ENCODE measurements at places on chromosomes 1 and 21. TPM values are rescaled to one million over a fixed set of nuclear protein-coding genes. Genes with fewer than 3 reads are reported as not detected.
A peak's percentile ranks its signal among the peaks of the same experiment; 100 is the strongest.

DNA sequence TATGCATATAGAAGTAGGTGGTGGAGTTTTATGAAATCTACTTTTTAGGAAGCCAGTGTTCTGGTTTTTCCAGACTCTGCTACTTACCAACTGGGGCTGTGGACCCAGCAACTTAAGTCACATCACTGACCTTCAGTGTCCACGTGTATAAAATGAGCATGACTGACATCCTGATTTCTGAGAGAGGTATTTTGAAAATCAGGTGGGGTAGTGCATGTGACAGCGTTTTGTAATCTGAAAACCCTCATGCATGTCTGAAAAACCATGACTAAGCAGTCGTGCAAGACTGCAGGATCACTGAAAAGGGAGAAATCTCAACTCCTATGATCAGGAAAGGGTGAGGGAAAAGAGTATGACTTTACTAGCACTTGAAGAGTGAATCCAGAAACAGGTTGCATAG is 26.1 kb downstream of the CR1L start:
- DNase-seq = no peak
- H3K4me3 ChIP-seq = no peak overlapping the region
- H3K27me3 ChIP-seq = no peaks in the 10 kb centered on the region
- no peak overlapping the region for H3K27ac ChIP-seq
- no peaks in the 10 kb centered on the region for H3K36me3 ChIP-seq
- H3K4me1 ChIP-seq = no peaks in the 10 kb centered on the region

DNA sequence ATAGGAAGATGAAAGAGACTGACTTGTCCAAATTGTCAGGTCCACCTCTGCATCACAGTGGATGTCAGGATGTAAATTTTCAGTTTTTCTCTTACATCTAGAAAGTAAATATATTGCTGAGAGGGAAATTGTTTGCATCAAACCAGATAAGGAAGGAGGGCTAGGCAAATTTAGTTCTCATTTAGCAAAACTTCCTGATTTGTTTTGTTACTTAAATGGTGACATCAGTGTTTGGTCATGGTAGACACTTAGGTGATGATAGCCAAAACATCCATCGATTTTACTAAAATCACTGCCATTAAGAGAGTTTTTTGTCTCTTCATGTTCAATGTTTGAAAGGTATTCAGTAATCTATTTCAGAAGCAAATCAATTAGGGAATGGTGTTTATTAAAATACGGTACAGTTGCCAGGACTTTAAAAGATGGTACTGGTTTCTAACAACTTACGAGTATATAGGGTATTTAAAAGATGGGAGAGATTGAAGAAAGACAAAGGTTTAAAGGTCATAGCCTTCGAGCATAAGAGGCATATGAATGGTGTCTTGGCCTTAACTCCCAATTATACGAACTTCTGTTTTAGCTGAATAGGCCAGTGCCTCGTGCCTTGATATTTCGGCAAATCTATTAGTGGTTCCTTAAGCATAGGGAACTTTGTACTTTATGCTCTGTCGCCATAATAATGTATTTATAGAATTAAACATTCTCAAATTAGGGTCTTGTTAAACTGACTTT is 3.0 kb downstream of the IER5 start:
- H3K4me3 ChIP-seq = peak overlapping the region; percentile 86
- no peak overlapping the region for H3K27ac ChIP-seq
- no peaks in the 10 kb centered on the region for H3K36me3 ChIP-seq
- H3K4me1 ChIP-seq = no peaks in the 10 kb centered on the region
- H3K27me3 ChIP-seq = no peaks in the 10 kb centered on the region
- no peak for DNase-seq

Gene AMY1B
- total RNA-seq = not detected

DNA sequence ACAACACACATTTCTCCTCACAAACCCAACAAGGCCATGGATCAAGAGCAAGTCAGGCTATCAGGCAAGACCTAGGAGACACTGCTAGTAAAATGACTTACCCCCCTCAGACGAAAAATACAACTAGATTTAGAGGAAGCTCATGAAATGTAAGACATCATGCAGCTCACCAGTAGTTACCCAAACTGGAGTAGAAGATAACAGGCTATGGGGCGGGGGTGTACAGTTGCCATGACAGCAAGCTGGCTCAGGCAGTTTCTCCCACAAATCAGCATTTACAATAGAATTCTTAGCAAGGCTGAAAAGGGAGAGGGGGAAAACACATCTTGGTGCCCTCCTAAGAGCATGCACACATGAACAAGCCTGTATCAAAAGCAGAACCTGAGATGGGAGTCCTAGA is 13.9 kb downstream of the TPM3 start:
- DNase-seq = no peak
- H3K4me3 ChIP-seq = no peak overlapping the region
- H3K4me1 ChIP-seq = peaks cover 17% of the 10 kb centered on the region
- no peaks in the 10 kb centered on the region for H3K27me3 ChIP-seq
- H3K36me3 ChIP-seq = no peaks in the 10 kb centered on the region

GRCh38 chr1:43708002-43708410 is 670 bp downstream of the ST3GAL3 start:
- H3K27me3 ChIP-seq = no peaks in the 10 kb centered on the region
- H3K36me3 ChIP-seq = no peaks in the 10 kb centered on the region
- peaks cover 8% of the 10 kb centered on the region for H3K4me1 ChIP-seq

DNA sequence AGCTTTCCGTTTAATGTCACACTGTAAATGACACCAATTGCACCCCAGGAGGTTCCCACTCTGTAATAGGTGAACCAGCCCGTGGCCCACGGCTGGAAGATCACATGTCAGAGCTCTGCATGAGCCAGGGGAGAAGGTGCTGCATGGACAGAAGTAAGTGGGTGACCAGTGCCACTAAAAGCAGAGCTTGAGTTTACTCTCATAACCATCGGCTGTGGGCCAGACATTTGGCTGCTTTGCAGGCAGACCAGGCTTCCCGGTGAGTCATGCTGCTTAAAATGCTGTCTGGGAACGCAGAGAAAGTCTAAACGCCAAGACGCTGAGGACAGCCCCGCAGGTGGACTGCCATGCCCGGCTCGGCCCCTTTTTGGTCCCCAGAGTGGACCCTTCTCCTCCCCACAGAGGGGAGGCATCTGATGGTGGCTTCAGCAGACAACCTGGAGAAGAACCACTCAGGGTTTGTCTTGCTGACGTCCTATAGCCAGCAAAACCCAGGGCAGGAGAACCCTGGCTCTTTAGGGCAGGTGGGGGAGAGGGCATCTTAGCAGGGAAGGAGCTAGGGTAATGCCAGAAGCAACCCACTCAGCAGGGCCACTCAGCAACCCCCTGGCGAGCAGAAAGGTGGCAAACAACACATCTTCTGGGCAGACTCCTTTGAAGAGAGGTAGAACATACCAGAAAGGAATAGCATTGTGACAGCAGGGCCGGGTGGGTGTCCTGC is 7.3 kb downstream of the KIAA2013 start:
- no peaks in the 10 kb centered on the region for H3K36me3 ChIP-seq
- peak; percentile 46 for DNase-seq
- H3K27ac ChIP-seq = peak overlapping the region; percentile 54
- H3K4me1 ChIP-seq = peaks cover 17% of the 10 kb centered on the region
- H3K4me3 ChIP-seq = no peak overlapping the region

DNA sequence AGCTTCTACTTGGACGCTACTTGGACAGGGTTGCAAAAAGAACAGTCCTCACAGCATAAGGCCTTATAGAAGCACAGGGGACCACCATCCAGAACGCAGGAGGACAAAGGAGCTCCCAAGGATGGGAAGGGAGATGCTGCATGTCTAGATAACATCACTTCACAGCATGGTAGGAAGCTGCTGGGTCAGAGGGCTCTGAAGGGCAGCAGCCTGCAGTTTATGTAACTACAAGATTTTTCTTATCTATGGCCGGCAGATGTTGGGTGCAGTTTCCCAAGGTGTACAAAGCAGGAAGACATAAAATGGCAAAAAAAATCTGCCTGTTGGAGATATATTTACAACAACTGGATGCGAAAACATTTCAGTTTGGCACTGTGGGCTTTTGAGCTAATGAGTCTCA is 45.3 kb upstream of the SLC5A9 start:
- H3K27ac ChIP-seq = no peak overlapping the region
- no peaks in the 10 kb centered on the region for H3K36me3 ChIP-seq
- no peaks in the 10 kb centered on the region for H3K4me1 ChIP-seq
- DNase-seq = no peak

Gene CALML6
- total RNA-seq = 1.2 TPM

Gene RGS1
- 189 TPM for total RNA-seq

Gene CTXND2
- total RNA-seq = not detected

DNA sequence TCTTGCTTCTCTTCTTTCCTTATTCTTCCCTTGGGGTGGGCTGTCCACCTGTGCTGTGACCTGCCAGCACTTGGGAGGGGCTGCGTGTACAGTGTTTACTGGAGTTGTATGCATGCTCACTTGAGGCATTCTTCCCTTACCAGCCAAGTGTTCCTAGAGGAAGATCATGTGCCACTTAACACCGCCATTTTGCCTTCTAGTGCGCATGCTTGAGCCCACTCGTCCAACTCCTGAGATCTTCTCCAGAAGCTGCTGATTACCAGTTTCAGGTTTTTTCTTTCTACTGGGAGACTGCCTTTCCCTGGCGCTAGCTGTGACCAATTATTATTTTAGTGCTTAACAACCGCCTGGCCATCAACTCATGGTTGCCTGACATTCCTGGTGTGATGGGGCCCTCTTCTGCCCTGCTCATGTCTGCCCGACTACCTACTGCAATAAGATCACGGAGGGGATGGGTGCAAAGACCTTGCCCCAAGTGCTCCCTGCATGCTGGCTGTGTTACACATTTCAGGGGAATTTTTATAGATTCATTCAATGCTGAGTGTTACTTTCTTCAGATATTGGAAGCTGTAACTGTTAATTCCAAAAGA is 74.2 kb upstream of the B3GALT5 start:
- no peaks in the 10 kb centered on the region for H3K27me3 ChIP-seq
- no peak overlapping the region for H3K27ac ChIP-seq
- H3K4me3 ChIP-seq = no peak overlapping the region
- no peak for DNase-seq
- H3K4me1 ChIP-seq = no peaks in the 10 kb centered on the region

Gene OR6N1
- total RNA-seq = not detected

DNA sequence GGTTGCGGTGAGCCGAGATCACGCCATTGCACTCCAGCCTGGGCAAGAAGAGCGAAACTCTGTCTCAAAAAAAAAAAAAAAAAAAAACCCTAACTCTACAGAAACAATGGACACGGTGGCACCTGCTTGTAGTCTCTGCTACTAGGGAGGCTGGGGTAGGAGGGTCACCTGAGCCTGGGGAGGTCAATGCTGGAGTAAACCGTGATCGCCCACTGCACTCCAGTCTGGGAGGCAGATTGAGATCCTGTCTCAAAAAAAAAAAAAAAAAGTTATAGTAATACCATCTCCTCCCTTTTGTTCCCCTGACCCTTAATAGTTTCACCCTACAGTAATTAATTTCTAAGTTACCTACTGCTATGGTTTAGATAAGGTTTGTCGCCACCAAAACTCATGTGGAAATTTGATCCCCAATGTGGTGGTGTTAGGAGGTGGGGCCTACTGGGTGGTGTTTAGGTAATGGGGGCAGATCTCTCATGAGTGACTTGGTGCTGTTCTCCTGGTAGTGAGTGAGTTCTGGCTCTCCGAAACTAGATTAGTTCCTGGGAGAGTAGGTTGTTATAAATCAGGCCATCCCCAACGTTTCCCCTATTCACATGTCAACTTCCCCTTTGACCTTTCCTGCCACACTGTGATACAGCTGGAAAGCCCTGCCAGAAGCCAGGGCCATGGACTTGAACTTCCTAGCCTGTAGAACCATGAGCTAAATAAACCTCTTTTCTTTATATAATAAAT is 9.8 kb downstream of the FBXO42 start:
- no peaks in the 10 kb centered on the region for H3K36me3 ChIP-seq
- H3K4me1 ChIP-seq = no peaks in the 10 kb centered on the region
- DNase-seq = no peak
- no peaks in the 10 kb centered on the region for H3K27me3 ChIP-seq
- H3K4me3 ChIP-seq = no peak overlapping the region
- H3K27ac ChIP-seq = no peak overlapping the region

DNA sequence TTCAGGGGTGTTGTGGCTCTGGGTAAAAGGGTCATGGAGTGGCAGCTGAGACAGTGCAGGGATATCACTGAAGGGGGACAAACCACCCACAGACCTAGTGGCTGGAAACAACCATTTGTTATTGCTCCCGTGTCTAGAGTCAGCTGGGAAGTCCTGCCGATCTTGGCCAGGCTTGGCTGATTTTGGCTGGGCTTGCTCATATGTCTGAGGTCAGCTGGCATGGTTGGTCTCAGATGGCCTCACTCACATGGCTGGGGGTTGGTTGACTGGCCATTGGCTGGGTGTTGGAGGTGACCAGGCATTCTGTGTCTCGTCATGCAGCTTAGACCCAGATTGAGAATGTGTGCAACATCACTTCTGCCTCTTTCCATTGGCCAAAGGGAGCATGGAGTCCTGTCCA is 203.8 kb upstream of the POU3F1 start:
- no peak for DNase-seq
- no peak overlapping the region for H3K4me3 ChIP-seq
- H3K4me1 ChIP-seq = no peaks in the 10 kb centered on the region

Gene ADAMTS1
- total RNA-seq = 198 TPM

Gene TMEM269
- under 0.01 TPM for total RNA-seq

Gene NPPA
- total RNA-seq = not detected

Gene LSM10
- total RNA-seq = 31.8 TPM

GRCh38 chr1:203177036-203177405 is 1.4 kb upstream of the MYBPH start:
- H3K36me3 ChIP-seq = no peaks in the 10 kb centered on the region
- H3K4me3 ChIP-seq = no peak overlapping the region
- no peaks in the 10 kb centered on the region for H3K4me1 ChIP-seq
- no peaks in the 10 kb centered on the region for H3K27me3 ChIP-seq

DNA sequence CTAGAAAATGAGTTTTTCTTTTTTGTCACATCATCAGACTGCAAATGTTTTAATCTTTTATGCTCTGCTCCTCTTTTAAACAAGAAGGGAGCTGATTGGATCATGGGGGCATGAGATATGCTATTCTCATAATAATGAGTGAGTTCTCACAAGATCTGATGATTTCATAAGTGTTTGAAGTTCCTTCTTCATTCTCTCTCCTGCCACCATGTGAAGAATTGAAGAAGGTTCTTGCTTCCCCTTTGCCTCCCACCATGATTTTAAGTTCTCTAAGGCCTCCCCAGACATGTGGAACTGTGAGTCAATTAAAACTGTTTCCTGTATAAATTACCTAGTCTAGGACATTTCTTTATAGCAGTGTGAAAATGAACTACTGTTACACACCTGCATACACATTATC is 218.2 kb downstream of the NRIP1 start:
- no peak overlapping the region for H3K4me3 ChIP-seq
- no peaks in the 10 kb centered on the region for H3K27me3 ChIP-seq
- H3K36me3 ChIP-seq = no peaks in the 10 kb centered on the region
- no peak overlapping the region for H3K27ac ChIP-seq
- H3K4me1 ChIP-seq = no peaks in the 10 kb centered on the region
- DNase-seq = no peak
